Stimulated activated CD4-positive, alpha-beta T cell treated with anti-CD3 and anti-CD28 coated beads, Interleukin-2, amount 100 ng/mL, for 24 hours (primary cell): ENCODE measurements at places on chromosomes 5 and 9.

- peak; percentile 57 for DNase-seq
Observed at GRCh38 chr9:132114102-132114707, 34.5 kb upstream of the MED27 start.

DNA sequence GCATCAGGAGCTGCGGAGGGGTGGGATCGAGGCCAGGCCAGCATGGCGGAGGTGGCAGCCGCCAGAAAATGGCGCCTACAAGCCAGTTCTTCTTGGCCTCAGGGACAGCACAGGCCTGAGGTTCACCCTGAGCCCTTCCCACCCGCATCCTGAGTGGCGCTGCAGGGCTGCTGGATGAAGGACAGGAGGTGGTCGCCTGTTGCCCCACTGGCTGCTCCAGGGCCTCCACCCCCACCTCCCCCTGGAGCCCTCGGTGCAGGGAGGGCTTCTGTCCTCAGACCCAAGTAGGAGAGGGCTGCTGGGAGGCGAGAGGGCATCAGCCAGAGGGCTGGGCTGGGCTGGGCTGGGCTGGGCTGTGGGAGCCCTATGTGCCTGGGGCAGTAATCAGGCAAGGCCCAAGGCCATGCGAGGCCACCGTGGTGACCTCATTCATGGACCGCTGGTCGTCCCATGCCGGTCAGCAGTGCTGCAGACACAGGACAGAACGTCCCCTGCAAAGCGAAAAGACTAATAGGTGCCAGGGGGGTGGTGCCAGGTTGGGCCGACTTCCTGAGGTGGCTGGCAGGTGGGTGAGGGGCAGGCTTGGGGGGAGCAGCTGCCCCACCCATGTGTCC, 13.8 kb downstream of the GPSM1 start:
- no peak for DNase-seq

DNA sequence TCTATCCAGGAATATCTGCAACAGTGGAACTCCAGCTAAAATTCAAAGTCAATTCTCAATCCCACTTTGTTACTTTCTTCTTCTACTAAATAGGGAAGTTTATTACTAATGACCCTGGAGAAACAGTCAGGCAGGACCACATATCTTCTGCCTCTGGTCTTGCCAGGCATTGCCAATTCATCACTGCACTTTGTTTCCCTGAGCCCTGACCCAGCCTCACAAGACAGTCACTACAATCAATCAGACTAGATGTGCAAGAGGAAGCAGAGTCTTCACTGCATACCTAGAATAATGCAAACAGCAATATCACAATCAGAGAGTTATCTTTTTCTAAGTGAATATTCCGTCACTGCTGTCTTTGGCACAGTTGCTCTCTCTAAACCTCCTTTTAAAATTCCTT, 74.9 kb upstream of the GAS1 start:
- no peak for DNase-seq

DNA sequence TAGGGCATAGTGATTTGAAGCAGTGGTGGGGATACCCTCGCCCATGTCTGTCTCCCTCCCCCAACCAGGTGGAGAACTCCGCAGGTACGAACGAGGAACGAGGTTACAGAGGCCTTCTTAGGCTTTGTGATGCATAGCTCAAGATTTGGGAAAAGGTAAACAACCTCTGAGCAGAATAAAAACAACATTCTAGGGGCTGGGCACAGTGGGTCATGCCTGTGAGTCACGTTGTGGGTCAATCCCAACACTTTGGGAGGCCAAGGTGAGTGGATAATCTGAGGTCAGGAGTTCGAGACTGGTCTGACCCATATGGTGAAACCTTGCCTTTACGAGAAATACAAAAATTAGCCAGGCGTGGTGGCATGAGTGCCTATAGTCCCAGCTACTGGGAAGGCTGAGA, 3.6 kb upstream of the LCP2 start:
- DNase-seq: no peak

DNA sequence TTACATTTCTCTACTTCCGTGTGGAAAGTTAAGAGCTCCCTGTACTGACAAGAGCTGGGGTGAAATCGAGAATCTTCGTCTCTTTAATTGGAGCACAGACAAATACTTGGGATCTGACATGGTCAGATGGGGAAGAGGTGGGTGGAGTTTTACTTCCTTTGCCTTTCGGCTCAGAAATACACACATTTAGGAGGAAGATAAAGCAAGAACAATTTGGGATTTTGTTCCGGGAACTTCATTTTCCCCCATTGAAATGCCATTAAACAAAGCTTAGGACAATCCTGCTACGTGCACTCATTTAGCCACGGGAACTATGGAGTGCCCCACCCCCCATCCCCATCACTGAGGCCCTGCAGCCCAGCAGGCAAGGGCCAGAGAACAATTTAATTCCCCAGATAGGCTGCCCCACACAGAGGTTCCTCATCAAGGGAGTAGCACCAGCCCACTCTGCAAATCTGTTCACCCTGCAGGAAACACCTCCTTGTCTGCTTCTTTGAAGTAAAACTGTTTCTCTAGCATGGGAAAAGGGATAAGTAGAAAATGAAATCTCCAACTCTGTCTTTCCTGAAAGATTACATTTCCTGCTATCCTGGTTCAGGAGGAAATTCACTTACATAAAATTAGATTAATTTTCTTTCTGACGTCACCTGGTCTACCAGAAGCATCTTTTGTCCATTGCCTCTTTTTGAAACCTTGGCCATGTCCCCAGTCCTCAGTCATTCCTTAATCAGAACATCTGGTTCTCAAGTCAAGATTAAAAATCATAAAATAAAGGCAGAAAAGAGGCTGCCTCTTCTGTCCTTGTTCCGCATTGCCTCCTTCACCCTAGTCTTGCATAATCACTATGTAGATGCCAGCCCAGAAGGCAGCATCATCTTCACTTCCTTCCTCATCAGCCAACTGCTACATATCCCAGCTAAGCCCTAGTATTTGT, 206.4 kb downstream of the ENC1 start:
- no peak for DNase-seq

DNA sequence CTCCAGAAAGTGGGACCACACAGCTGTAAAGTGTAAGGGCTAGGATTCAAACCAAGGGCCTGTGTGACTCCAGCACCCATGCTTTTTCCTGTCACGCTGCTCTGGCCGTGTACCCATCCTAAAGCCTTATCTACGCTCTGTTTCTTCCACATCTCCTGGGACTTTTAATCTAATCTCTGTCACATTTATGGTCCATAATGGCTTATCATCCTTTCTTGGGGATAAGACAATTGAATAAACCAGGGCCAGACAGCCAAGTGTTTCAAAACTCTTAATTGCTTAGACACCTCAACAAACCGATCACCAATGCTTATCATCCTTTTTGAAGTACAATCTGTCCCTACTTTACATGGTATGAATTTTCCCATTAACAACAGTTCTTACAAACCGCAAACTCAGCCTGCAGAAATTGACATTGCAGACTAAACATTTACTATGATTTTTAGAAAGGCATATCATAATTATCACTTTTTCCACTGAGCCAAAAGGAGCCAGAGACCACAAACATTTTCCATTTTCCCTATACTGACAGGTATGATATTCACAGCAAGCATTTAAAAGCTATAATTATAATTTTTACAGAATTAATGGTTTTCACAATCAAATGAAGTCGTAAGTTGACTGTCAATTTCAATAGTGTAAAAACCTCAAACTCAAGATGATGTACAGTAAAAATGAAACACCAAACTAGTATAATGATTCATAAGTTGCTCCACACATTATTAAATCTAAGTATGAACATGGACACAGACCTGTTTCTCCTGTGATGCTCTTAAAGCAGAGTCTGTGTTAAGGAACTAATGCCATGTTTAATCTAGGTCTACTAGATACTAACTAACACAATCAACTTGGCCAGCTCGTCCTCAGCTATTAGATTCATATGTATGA, 99.5 kb downstream of the FBXW11 start:
- DNase-seq: peak; percentile 25

- no peak for DNase-seq
Observed at GRCh38 chr5:60929024-60929423, 15.8 kb downstream of the ERCC8 start.

GRCh38 chr9:33294670-33295432, 4.5 kb downstream of the NFX1 start:
- no peak for DNase-seq

DNA sequence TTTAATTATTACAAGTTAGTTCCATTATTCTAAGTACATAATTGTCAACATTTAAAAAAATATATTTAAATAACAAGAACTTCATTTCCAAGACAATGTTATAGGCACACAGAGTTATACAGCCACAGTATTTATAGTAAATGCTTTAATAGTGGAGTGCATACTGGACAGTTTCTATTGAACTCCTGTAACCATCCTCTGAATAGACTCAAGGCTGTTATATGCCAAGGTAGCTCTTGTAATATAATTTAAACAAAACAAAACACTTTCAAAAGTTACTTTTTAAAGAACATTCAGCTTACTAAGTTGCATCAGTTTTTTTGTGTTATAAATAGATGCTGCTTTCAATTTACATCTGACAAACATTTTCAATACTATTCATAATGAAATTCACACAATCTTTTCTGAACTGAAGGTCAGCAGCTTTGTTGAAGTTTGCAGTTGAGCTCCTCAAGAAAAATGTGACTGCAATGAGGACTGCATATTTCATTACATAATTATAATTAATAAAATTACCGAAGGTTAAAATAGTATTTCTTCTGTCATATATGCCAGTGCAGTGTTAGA, 549.9 kb upstream of the CYLC2 start:
- DNase-seq: no peak

DNA sequence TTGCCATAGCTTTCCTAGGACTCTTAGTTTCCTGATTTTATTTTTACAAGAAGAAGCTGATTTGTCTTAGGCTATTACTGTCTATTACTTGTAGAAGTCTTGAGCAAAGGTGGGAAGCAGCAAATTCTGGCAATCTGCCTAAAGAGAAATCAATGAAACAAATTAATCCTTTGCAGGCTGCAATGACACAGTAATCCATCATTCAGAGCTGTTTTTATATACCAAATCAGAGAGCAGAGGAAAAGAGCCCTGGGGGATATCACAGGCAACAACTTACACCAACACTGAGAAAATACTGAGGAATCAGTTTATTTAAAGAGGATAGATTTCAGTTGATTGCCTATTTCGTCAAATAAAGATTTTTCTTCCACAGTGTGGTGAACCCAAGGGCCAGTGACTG, 13.6 kb downstream of the NR2F1-AS1 start:
- no peak for DNase-seq

- DNase-seq: no peak
Observed at GRCh38 chr5:180639741-180640610, 9.4 kb downstream of the FLT4 start.

GRCh38 chr9:131754846-131755245, 15.0 kb upstream of the RAPGEF1 start:
- DNase-seq: no peak

DNA sequence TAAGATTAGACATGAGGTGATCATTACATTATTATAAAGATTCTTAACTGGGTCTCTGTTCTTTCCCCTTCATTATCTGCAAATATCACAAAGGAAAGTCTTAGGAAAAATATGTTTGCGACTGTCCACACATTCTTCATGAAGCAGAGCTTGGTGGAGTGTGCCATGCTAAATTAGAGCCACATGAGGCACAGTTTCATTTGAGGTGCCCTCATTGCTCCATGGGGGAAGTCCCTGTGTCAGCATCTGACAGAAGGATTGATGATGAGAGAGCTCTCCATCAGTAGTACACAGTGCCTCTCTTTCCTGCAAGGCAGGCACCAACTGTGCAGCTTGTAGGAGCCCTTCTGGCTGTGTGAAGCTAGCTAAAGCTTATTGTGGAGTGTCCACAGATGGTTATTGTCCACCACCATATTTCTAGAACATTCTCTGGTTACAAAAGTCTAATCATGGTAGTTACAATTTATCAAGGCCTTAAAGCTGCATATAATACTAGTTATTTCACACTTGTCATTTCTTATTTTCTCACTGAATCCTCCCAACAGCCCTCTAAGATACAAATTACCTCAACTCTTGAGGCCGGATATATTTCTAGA, 63.9 kb downstream of the C9orf152 start:
- DNase-seq: peak; percentile 29

DNA sequence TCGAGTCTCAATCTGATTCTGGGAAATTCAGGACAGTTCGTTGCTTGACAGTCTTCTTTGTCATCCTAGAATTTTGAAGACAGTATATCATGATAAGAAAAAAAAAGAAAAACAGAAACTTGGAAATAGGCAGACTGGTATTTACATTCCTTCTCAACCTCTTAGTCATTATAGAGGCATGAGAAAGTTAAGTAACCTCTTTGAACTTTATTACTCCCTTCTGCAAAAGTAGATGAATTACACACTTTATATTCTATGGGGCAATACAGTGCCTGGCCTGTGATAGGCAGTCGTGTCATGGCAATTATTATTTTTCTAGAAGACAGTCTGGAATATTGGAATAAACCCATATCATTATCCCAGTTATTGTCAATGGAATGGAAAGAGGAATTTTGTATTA, 828.9 kb downstream of the TLR4 start:
- no peak for DNase-seq

GRCh38 chr5:172715931-172716682, 54.9 kb downstream of the DUSP1 start:
- no peak for DNase-seq

DNA sequence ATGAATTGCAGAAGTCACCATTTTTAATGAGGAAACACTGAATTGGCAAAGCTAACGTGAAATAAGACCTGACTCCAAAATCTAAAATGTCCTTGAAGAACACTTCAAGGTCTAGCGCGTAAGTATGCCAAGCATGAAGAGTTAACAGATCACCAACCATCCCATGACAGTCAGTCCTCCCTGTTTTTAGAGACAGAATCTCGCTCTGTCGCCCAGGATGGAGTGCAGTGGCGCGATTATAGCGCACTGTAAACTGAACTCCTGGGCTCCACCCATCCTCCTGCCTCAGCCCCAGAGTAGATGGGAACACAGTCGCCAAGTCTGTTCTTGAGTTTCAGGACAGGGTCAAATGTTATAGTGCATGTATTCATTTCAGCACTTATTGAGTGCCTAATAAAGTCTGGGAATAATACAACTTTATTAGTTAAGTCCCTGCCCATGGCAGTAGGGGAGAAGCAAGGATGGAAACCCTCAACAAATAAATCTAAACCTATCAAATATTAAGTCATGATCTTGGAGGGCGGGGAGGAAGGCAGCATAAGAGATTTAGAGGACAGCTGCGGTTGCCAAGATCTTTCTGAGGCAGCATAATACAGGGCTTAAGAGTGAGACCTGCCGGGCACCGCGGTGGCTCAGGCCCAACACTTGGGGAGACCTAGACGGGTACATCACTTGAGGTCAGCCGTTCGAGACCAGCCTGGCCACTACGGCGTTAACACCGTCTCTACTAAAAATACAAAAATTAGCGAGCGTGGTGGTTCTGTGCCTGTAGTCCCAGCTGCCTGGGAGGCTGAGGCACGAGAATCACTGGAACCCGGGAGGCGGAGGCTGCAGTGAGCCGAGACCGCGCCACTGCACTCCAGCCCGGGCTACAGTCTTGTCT, 1.1 kb downstream of the ATPSCKMT start:
- no peak for DNase-seq
